Stimulated activated CD8-positive, alpha-beta memory T cell treated with anti-CD3 and anti-CD28 coated beads, Interleukin-2, amount 100 ng/mL, for 48 hours (primary cell): ENCODE measurements at places on chromosomes 3 and 15.

- no peak for DNase-seq
Observed at GRCh38 chr3:102092617-102093466, 243.5 kb downstream of the NFKBIZ start.

GRCh38 chr3:178112134-178112533 lies 424.1 kb upstream of the KCNMB2 start:
- no peak for DNase-seq

DNA sequence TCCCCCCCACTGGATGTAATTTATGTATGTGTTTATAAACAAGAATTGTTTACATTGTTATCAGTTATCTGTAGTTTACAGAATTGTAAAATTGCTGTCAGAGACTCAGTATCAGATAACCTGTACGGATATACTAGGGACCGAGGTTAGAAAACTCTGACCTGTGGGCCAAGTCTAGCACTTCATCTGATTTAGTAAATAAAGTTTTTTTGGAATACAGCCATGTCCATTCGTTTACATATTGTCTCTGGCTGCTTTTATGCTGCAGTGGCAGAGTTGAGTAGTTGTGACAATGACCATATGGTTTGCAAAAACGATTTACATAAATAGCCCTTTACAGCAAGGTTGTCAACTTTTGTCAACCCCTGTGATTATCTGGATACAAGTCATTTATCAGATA lies 52.6 kb downstream of the LRRC28 start:
- no peak for DNase-seq

GRCh38 chr3:32937331-32937730 lies 14.1 kb upstream of the CCR4 start:
- no peak for DNase-seq

- no peak for DNase-seq
Observed at GRCh38 chr15:93165734-93166470, 76.9 kb upstream of the RGMA start.

GRCh38 chr15:82774496-82774895 lies 31.4 kb downstream of the FSD2 start:
- DNase-seq = no peak

- no peak for DNase-seq
Observed at GRCh38 chr15:75069301-75069925, 46.0 kb downstream of the PPCDC start.

GRCh38 chr3:186476044-186476468 lies 68.1 kb downstream of the CRYGS start:
- DNase-seq = no peak

- DNase-seq = no peak
Observed at GRCh38 chr15:64070106-64070505, 23.5 kb downstream of the CIAO2A start.

DNA sequence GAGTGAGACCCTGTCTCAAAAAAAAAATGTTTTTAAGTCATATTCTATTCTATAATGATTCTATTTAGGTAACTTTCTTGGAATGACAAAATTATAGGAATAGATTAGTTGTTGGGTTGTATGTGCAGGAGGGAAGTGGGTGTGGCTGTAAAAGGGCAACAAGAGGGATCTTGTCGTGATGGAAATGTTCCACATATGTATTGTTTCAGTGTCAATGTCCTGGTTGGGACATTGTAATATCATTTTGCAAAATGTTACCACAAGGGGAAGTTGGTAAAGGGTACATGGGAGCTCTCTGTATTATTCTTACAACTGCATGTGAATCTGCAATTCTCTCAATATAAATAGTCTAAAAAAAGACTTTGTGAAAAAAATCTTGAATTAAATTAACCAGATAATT lies 14.3 kb upstream of the ABHD5 start:
- DNase-seq = no peak

DNA sequence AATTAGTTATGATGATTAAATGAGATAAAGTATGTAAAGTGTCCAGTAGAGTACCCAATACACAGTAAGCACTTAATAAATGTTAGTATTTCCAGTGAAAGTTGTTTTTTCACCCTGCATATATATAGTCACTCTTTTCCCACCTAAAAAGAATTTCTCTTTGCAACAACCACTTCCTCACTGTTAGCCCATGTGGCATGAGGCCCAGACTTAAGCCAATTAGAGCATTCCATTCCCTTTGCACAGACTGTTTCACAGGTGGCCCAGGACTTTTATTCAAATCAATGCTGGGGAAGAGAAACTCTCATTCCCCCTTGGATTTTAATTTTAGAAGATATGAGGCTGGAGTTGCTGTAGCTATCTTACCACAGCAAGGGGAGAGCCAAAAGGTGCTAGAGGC lies 3.7 kb downstream of the IFT80 start:
- no peak for DNase-seq

GRCh38 chr3:189985948-189986347 lies 134.7 kb downstream of the P3H2 start:
- DNase-seq = no peak

- DNase-seq = no peak
Observed at GRCh38 chr3:198090795-198091332, 130.8 kb downstream of the LMLN start.

GRCh38 chr3:8899876-8900460 lies 63.3 kb downstream of the RAD18 start:
- no peak for DNase-seq

DNA sequence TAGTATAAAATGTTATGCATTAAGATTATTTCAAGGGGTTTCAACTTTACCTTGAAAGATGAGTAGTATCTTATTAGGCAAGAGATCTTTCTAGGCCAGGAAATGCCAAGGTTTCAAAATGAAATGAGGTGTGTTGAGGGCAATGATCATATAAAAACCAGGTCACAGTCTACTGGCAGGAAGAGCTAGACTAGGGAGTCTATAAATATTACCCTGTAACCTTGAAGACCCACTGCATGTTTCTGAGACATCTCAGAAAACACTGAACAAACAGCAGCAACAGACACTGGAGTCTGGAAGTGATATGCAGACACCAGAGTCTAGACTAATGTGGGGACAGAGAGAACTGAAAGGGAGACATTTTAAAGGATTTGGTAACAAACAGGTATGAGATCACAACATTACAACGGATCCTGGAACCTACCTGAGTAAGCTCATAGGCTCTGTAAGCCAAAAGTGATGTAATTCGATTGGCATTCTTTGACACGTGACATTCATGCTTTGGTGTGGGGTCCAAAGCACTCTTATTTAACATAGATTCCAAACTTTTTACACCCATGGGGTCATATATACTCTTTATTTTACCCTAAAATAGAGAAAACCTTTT lies 15.0 kb downstream of the TASOR start:
- no peak for DNase-seq

DNA sequence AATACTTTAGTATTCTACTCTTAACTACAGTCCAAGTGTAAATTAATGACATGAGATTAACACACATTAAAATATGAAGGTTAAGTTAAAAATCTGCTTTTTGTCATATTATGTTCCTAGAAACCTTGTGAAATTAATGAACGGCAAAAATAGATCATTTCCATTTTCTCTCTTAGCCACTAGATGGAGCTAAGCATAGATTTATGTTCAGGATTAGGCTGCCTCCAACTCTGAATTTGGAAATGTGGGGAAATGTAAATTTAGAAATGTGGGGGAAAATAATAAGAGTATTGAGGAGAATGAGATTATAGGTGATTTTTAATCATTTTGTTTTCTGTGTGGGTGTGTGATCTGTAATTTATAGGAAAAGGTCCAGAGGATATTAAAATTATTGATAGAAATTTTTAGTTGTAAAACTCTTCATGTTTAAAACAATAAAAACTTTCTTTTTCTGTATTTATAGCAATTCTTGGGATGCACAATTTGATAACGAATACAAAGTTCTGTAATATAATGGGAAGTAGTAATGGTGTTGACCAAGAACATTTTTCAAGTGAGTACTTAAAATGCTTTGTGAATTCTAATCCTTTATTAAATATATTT lies 59.2 kb downstream of the TMOD3 start:
- no peak for DNase-seq

DNA sequence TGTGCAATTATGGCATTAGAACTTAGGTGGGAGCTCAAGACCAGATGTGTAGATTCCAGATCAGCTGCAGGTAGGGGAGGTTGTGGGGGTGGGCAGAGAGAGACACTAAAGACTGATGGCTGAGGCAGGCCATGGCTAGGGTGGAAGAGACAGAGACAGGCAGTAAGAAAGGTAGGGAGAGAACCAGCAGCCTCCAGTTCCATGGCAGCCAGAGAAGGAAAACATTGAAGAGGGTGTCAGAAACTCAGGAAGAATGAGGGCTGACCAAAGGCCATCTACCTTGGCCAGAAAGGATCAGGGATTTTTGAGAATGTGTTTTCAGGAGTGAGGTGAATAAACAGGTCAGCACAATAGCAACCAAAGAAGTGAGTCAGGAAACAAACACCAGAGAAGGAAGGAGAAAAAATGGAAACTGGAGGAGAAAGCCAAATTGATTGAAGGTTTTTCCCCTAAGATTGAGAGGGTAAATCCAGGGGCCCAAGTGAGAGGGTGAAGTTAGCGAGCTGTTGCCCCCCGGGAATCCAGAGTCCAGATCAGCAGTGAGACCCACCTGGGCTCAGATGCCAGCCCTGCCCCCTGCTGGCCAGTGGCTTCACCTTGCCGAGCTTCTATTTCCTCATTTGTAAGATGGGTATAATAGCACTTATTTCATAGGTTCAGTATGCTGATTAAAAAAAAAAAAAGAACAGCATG lies 41.0 kb downstream of the ABHD2 start:
- DNase-seq = peak; percentile 27

DNA sequence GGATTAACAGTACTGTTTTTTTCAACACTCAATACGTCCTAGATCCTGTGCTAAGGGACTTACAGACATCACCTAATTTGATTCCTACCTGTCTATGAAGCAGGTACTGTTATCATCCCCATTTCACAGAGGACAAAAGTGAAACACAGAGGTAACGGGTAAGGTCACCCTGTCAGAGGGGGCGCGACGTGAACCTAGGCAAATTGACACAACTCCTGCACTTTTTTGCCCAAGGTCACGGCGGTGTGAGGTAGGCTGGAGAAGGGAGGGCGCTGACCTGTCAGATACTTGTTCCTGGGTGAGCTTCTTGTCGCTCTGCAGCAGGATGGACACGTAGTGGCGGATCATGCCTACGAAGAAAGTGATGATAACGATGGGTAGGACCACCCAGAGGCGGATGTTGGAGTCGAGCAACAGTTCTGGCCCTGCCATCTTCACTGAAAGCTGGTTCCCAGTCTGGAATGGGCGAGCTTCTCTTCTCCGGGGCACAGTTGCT lies 363 bp downstream of the EMC3 start:
- DNase-seq = no peak

- no peak for DNase-seq
Observed at GRCh38 chr3:179336345-179336929, 11.1 kb upstream of the MFN1 start.

DNA sequence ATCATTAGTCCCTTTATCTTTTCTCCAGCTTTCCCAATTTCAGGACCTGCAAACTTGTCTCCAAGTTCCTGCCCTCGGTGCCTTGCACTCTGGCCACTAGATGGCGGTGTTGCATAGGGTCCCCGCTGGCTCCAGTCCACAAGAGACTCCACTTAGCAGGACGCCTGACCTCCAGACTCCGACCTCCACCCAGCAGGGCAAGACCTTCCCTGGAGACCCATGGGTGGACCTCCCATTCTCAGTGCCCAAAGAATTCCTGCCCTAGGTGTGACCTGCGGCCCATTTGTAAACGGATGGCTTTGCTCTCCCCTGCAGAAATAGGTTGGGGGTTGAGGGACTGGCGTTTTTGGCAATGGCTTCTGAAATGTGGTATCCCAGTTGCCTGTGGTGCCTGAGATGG lies 82.6 kb downstream of the LSM3 start:
- DNase-seq = peak; percentile 69

- DNase-seq = no peak
Observed at GRCh38 chr15:94004697-94005096, 226.7 kb upstream of the MCTP2 start.

DNA sequence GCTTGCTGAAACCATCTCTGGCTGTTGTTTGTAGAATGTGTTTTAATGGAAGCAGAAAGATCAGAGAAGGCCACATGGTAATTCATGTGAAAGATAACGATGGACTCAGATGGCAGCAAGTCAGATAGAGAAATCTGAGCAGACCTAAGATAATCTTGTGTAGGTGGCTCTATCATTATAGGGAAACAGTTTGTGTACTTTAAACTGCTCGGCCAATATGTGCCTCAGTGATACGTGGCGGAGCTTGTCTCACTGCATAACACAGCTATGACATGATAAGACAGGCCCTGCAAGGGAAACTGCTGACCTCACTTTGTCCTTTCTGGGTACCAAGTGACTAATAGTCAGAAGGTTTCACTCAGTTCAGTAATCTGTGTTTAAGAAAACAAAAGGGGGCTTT lies 51.0 kb downstream of the MME start:
- no peak for DNase-seq

GRCh38 chr3:179949412-179949811 lies 87.3 kb downstream of the PEX5L start:
- no peak for DNase-seq

DNA sequence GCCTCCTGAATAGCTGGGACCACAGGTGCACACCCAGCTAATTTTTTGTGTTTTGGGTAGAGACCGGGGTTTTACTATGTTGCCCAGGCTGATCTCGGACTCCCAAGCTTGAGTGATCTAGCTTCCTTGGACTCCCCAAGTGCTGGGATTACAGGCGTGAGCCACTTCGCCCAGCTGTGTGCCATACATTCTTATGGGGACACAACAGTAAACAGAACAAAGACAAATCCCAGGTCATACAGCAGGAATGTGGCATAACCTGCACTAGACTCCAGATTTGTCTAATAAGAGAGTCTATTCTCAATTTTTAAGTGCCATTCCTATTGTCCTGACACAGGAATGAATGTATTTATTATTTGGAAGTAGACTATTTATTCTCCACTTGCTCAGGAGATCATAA lies 17.6 kb downstream of the ARL6IP5 start:
- DNase-seq = no peak

GRCh38 chr15:78702609-78703333 lies 61.8 kb upstream of the CHRNB4 start:
- DNase-seq = no peak

- DNase-seq = no peak
Observed at GRCh38 chr3:31486865-31487533, 45.7 kb upstream of the STT3B start.

GRCh38 chr3:186090901-186091300 lies 18.0 kb downstream of the ETV5 start:
- no peak for DNase-seq

- no peak for DNase-seq
Observed at GRCh38 chr3:28280781-28281180, 39.4 kb downstream of the CMC1 start.

GRCh38 chr15:39301589-39301999 lies 279.3 kb upstream of the THBS1 start:
- no peak for DNase-seq

GRCh38 chr3:160245261-160245800 lies 20.1 kb downstream of the C3orf80 start:
- DNase-seq = no peak

GRCh38 chr15:43449981-43450380 lies 43.0 kb downstream of the TP53BP1 start:
- no peak for DNase-seq
